ENCODE measurements at places on chromosomes 7 and 10.

GRCh38 chr10:129965959-129966358 lies 1.9 kb upstream of the EBF3 start:
- no peak for DNase-seq

DNA sequence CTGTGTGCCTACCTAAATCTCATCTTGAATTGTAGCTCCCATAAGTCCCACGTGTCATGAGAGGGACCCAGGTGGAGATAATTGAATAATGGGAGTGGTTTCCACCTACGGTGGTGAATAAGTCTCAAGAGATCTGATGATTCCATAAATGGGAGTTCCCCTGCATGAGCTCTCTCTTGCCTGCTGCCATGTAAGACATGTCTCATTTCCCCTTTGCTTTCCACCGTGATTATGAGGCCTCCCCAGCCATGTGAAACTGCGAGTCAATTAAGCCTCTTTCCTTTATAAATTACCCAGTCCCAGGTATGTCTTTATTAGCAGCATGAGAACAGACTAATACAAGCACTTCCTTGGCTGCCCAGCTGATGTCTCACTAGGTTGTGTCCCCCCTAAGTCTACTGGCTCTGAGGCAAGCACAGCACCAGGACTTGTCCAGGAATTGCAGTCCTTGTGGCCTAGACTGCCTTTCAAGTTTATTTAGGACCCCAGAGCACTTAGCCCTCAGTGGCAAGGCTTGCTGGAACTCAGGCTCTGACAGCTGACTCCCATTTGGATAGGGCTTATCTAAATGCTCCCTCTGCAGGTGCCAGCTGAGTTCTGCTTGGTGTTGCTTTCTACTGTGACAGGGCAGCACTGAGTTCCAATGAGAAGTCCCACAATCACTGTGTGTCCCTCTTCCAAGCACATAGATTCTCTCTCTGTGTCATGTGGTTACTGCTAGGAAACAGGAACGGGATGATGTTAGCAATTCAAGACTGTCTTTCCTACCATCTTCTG lies 59.0 kb upstream of the TAS2R16 start:
- no peak for DNase-seq

GRCh38 chr7:34823650-34824258 lies 165.7 kb downstream of the NPSR1 start:
- peak; percentile 64 for DNase-seq

GRCh38 chr7:6553448-6554044 lies 2.3 kb upstream of the GRID2IP start:
- no peak for DNase-seq

DNA sequence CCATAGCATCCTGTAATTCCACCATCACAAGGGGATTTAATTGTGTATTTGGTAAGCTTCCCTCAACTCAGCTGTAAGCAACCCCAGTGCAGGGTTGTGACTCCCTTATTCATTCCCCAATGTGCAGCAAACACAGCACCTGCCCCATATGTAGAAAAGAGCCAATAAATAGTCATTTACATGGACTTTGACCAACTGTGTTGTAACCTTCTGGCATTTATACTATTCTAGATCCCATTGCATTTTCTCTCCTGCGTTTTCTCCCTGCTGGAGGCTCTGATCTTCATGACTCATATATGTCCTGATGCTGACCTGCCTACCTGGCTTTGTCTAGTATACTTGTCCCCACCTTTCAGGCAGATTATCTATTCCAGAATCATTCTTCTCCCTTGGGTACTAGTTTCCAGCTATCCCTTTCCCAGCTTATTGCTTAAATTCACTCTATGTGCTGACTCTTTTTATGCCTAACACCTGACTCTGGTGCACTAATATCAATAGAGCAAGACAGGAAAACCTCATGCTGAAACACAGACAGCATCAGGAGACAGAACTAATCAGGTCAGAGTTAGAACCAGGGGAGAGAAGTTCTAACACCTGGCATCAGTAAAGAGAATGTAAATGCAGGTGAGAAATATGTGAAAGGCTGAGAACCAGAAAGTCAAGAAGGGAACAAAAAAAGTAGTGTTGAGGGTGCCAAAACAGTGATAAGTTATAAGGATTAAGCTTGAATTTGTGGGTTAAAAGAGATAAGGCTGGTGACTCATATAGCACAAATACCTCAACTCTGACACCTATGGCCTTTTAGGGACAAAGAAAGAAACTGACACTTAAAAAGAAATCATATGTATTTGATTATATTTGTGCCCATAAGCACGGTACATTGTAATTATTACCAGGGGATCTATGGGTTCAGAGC lies 402.7 kb downstream of the IPMK start:
- no peak for DNase-seq

DNA sequence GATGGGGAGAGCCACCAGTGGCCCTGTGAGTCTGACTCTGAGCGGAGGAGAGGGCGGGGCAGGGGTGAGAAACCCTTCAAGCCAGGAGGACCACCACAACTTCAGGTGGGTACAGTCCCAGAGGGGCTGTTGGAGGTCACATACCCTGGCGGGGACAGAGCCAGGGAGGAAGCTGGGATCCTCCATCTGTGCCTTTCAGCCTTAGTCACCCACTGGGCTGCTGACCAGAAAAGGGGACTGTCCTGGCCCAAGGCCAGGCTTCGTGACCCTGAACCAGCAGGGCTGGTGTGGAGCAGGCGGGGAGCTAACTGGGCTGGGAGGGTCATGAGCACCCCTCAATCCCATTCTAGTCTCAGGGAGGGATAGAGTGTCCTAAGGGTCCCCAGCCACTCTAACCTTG lies 1.5 kb upstream of the CALHM3 start:
- no peak for DNase-seq

GRCh38 chr10:111203615-111204014 lies 126.8 kb downstream of the ADRA2A start:
- no peak for DNase-seq

- DNase-seq: no peak
Observed at GRCh38 chr7:130288829-130289228, 4.1 kb upstream of the CPA4 start.

DNA sequence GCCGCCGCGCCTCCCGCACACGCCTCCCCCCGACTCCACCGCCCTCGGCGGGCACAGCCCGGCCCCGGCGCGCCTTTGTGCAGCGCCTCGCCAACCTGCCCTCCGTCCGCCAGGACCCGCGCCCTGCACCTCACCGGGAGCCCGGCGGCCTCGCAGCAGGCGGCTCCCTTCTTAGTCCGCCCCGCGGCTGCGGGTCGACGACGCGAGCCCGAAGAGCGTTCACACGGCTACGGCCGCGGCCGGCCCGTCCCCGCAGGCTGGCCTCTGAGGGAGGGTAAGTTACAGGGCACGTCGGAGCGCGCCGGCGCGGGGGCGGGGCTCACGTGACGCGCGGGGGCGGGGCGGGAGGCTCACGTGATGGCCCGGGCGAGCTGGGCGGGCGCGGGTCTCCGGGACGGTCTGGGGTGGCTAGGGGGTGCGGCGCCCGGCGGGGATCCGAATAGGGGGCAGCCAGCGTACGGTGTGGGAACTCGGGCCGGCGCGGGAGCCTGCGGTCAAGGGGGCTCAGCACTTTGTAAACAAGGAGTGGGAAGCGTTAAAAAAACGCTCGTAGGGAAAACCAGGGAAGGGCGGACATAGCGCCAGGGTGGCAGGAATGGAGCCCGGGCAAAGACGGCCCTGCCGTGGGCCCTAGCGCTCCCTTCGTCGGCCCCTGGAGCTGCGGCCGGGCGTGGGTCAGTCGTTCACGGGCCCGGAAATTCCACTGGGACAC lies at the start of gene ARHGAP12:
Gene ARHGAP12 (minus strand): TSS at position 283 of the 712 bp plus-strand sequence. CDS start 19,976 bp downstream, outside the sequence.
- DNase-seq: peak; percentile 91

Data from cardiac muscle cell (in vitro differentiated cells and primary cell).